ENCODE measurements at places on chromosomes 4 and X. TPM values are rescaled to one million over a fixed set of nuclear protein-coding genes. Genes with fewer than 3 reads are reported as not detected.

Gene ITIH6
- total RNA-seq: not detected

Gene PCDH19
- total RNA-seq: not detected

Gene YIPF7
- total RNA-seq: not detected

Gene NAP1L2
- 1.1 TPM for total RNA-seq

Gene SPANXA2
- not detected for total RNA-seq

Gene BMX
- not detected for total RNA-seq

Gene BCORL1
- 10.6 TPM for total RNA-seq

Gene JCHAIN
- total RNA-seq: not detected

Gene BCOR
- 32.0 TPM for total RNA-seq

Gene CCDC160
- not detected for total RNA-seq

Gene ADH6
- not detected for total RNA-seq

Gene STPG2
- total RNA-seq: not detected

Gene PSMD10
- total RNA-seq: 73.3 TPM

Gene ZNF157
- total RNA-seq: not detected

Gene HTN1
- not detected for total RNA-seq

Gene MAOB
- total RNA-seq: 0.19 TPM

Gene CFI
- total RNA-seq: 0.65 TPM

Gene CLCN4
- 3.3 TPM for total RNA-seq

Gene LDB2
- total RNA-seq: not detected

Gene KLHL4
- 6.2 TPM for total RNA-seq

Gene BRS3
- not detected for total RNA-seq

Gene SLAIN2
- total RNA-seq: 17.7 TPM

Gene FAM184B
- 0.02 TPM for total RNA-seq

Gene TCEAL3
- 23.5 TPM for total RNA-seq

Gene SASH3
- total RNA-seq: not detected

Gene DCAF4L1
- 0.19 TPM for total RNA-seq

Gene CT83
- total RNA-seq: not detected

Gene NLRP2B
- total RNA-seq: not detected

Gene IRS4
- not detected for total RNA-seq

Gene GPRASP2
- total RNA-seq: 5.4 TPM

Gene NWD2
- not detected for total RNA-seq

Gene ENPEP
- total RNA-seq: 0.02 TPM

Gene GPM6B
- total RNA-seq: 0.09 TPM

Gene SHROOM2
- total RNA-seq: 0.73 TPM

Gene GNPDA2
- total RNA-seq: 7.9 TPM

Gene TNIP3
- 0.12 TPM for total RNA-seq

Gene SLC4A4
- total RNA-seq: 1.8 TPM

Gene SLC34A2
- 0.06 TPM for total RNA-seq

Gene IL2
- total RNA-seq: not detected

Gene CXCL3
- total RNA-seq: 4.8 TPM

Gene CCDC110
- total RNA-seq: 0.34 TPM

Gene TLR2
- 0.79 TPM for total RNA-seq

Gene NUP62CL
- total RNA-seq: 16.8 TPM

Gene SLC7A11
- 20.5 TPM for total RNA-seq

Gene TRPC3
- 0.12 TPM for total RNA-seq
